Naive thymus-derived CD8-positive, alpha-beta T cell (primary cell): ENCODE measurements at places on chromosomes 16 and 17. TPM values are rescaled to one million over a fixed set of nuclear protein-coding genes. Genes with fewer than 3 reads are reported as not detected.

MCRIP2 gene
- total RNA-seq, result 31.9 TPM

KRT36 gene
- not detected for total RNA-seq

GRCh38 chr16:56481468-56482122 is 30.2 kb downstream of the OGFOD1 start:
- DNase-seq, result no peak

DNA sequence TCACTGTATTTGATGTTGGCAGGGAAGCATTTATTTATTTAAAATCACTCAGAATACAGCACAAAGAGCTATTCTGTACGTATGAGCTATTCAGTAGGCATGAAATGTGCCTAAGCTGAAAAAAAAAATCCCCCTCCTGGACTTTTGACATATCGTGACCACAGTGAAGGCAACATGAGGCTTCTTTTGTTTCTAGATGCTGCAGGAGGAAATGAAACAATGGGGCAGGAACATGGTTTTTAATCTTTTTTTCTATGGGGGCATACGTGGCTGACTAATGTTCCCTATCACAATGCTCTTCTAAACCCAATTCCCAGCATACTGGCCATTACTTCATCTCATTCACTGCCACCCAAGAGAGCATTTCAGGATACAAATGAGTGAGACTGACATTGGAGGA is 191.0 kb upstream of the PMFBP1 start:
- no peak for DNase-seq

DNA sequence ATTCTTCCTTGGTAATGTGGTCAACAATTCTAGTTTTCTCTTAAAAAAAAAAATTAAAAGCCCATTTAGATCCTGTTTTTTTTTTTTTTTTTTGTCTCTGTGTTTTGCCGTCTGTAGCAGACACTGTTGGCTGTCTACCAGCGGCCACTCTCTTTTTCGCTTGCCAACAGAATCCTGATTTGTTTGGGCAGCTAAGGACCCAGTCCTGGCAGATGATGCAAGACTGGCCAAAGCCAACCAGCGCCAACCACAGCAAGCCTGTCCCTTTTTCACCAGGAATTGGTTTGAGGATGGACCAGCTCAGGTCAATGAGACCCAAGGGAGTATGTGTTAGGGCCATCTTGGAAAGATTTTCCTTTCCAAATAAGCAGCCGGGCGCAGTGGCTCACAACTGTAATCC is 28.2 kb downstream of the ST3GAL2 start:
- DNase-seq, result no peak

GRCh38 chr17:2312736-2313135 is 9.0 kb downstream of the SRR start:
- DNase-seq, result no peak

- DNase-seq, result peak; percentile 30
Observed at GRCh38 chr17:4565209-4566141, 5.1 kb upstream of the GGT6 start.
